ENCODE measurements at places on chromosomes 1 and 21.
A peak's percentile ranks its signal among the peaks of the same experiment; 100 is the strongest.

GRCh38 chr21:38888991-38889561 lies 83.3 kb downstream of the ETS2 start:
- no peak for DNase-seq

DNA sequence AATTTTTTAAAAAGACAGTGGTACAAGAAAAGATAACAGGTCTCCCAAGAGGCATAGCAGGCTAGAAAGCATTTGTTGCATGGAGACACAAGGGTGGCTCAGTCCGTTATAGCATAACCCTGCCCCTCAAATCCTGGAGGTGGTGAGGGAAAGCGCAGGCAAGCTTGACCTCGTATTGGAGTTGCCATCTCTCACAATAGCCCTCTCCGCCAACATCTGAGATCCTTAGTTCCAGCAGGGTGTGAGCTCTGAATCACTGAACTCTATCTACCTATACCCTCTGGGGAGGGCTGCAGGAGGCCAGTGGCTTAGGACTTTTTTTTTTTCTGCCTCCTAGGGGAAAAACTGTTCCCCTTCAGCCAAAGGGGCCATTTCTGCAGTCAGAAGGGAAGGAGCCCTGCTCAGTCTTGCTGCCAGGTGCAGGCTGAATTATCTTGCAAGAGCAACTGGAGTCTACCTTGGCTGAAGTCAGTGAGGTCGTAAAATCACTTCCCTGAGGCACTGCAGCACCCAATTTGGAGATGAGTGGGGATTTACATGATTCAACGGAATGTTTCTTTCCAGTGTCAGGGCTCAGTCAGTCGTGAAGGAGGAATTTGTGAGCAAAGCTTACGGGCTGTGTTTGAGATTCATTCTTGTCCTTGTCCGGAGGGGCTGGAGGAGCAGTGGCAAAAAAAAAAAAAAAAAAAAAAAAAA lies 17.2 kb upstream of the C8A start:
- no peak for DNase-seq

DNA sequence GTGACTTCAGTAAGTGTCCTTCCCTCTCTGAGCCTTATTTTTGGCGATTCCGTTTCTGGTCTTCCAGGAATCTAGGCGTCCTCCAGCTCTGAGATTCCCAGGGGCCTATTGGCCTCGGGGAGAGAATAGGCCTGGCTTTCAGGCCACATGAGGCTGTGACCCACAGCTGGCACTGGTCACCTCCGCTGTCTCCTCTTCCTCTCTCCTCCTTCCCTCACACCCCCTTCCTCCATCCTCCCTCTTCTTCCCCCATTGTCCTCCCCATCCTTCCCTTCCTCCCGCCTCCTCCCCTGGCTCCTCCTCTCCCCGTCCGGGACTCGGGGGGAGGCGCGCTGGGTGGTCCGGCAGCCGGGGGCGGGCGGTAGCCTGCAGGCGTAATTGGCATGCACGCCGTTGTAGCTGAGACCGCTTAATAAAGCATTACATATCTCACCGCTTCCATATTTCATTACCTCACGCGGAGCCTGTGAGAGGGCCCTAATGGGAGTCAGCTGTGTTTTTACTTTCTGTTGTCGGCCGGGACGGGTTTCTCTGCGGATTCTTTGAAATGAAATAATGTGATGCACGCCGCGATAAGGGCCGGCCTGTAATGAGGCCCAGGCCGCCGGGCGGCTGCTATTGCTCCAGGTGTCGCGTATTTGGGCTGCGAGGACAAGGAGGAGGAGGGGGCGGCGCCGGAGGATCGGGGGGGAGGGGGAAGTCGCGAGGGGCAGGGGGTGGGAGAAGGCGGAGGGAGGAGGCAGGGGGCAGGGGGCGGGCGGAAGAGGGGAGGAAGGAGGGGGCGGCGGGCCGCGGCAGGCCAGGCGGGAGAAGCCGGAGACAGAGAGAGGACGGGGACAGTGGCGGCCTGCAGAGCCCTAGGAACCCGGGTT lies 95.3 kb downstream of the FOXD2 start:
- peak; percentile 1 for DNase-seq

DNA sequence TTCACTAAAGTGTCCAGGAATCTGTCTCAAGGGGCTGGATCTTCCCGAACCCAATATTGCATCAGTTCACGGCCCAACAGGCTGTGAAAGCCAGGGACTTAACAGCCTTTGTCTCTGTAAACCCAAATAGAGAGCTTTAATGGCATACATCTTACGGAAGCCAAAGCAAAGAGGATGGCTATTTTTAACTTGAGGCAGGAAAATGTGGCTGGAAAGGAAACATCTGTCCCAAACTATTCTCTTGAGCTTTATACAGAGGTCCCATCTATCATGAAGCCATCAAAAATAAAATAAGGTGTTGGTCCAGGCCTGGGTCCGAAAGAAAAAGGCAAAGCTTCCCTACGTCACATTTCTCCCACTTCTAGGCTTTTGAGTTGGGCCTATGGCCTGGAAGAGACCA lies 7.7 kb upstream of the CD34 start:
- no peak for DNase-seq

Data from retinal pigment epithelial cell (primary cell).